Renal pelvis (tissue), 12 donors: ENCODE measurements at places on chromosomes 4 and X. TPM values are rescaled to one million over a fixed set of nuclear protein-coding genes. Genes with fewer than 3 reads are reported as not detected.

GRCh38 chrX:17046478-17047097 is 100.1 kb downstream of the REPS2 start:
- peak; percentile 59 for DNase-seq

Gene CXCL11
- polyA plus RNA-seq = 0.38 TPM

Gene LIMCH1
- 101 TPM for polyA plus RNA-seq

- no peak for DNase-seq
Observed at GRCh38 chrX:29187264-29187663, 600.0 kb downstream of the IL1RAPL1 start.

DNA sequence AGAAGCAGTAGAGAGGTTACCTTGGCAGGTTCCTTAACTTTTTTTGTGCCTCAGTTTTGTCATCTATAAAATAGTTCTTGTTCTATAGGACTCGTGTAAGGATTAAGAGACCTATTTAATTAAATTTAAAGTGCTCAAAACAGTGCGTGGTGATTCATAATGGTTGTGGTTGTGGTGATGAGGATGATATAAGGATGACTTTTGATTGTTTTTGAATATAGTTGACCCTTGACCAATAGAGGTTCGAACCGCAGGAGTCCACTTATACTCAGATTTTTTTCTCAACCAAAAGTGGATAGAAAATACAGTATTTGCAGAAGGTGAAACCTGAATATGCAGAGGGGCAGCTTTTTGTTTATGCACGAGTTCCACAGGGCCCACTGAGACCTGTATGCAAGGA is 14.6 kb downstream of the SMAD1 start:
- no peak for DNase-seq

Gene RBM47
- 91.3 TPM for polyA plus RNA-seq

- no peak for DNase-seq
Observed at GRCh38 chr4:123606336-123606735, 209.7 kb downstream of the SPRY1 start.

- no peak for DNase-seq
Observed at GRCh38 chr4:79281566-79282359, 44.1 kb downstream of the NAA11 start.

Gene PRDM8
- polyA plus RNA-seq = 2.8 TPM

Gene MCUB
- 9.3 TPM for polyA plus RNA-seq

DNA sequence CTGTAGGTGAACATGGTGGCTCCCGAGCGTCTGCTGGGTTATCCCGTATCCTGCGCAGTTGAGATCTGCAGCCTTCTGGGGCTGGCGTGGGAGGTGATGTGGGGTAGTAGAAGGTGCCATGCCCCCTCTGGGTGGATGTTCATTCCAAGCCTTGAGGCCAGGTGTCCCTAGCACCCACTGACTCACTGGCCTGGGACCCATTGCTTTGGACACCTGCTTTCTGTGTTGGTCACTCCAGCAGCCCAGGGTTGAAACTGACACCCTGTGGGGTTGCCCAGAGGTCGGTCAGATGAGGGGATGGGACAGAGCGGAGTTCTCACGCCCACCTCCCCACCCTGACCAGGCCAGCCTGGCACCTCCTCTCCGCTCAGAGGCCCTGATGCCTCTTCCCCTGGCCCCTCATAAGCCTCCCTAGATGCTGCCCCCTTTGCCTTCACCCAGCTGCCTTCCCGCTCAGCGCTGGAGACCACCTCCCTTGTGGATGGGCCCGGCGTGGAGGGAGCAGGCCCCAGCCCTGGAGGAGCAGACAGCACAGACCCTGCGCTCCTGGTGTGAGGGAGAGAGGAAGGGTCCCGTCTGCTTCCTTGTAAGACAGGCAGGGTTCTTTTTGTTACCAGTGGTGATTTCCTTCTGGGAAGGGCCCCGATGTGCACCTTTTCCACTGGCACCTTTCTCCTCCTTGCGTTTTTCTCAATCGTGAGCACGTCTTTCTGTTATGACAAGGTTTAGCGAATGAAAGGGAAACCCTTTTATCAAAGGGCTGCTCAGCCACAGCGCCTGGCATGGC is 2.0 kb downstream of the DOK7 start:
- DNase-seq = no peak
